Eye (tissue), 1 donor: ENCODE measurements at places on chromosomes 12 and 14.

DNA sequence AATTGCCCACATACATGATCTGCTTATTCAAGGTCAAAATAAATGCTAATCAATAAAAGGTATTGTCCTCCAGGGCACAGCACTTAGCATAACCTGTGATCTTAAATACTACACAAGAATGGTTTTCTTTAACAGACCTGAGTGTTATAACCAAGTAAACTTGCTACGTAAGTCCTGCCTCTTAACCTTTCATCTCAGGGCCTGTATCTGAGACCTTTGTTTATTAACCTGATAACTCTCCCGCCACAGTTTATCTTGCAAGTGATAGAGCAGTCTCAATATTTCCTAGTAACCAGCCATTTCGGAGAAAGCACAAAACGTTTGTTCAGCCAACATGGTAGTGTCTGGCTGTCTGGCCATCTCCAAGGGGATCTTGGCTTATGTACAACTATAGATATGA, 88.4 kb downstream of the DUSP6 start:
- no peak for DNase-seq

GRCh38 chr12:5188472-5188871, 144.8 kb downstream of the KCNA5 start:
- DNase-seq, result no peak

- peak; percentile 22 for DNase-seq
Observed at GRCh38 chr14:52363041-52363704, 49.1 kb downstream of the PTGER2 start.

- DNase-seq, result peak; percentile 87
Observed at GRCh38 chr14:104460791-104461651, 118.5 kb upstream of the C14orf180 start.

DNA sequence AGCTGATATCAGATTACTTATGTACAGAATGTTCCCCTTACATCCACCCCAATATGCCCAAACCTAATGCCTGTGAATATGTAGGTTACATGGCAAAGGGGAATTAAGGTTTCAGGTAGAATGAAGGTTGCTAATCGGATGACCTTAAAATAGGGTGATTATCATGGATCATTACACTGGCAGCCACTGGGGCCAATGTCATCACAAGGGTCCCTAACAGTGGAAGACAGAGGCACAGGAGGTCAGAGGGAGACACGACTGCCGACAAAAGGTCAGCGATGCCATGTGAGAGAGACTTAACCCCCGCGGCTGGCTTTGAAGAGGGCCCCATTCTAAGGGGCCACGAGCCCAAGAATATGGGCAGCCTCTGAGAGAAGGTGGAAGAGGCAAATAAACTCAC, 106.8 kb upstream of the EVL start:
- DNase-seq, result no peak

GRCh38 chr12:127690161-127690560, 576.8 kb upstream of the TMEM132C start:
- DNase-seq, result no peak

DNA sequence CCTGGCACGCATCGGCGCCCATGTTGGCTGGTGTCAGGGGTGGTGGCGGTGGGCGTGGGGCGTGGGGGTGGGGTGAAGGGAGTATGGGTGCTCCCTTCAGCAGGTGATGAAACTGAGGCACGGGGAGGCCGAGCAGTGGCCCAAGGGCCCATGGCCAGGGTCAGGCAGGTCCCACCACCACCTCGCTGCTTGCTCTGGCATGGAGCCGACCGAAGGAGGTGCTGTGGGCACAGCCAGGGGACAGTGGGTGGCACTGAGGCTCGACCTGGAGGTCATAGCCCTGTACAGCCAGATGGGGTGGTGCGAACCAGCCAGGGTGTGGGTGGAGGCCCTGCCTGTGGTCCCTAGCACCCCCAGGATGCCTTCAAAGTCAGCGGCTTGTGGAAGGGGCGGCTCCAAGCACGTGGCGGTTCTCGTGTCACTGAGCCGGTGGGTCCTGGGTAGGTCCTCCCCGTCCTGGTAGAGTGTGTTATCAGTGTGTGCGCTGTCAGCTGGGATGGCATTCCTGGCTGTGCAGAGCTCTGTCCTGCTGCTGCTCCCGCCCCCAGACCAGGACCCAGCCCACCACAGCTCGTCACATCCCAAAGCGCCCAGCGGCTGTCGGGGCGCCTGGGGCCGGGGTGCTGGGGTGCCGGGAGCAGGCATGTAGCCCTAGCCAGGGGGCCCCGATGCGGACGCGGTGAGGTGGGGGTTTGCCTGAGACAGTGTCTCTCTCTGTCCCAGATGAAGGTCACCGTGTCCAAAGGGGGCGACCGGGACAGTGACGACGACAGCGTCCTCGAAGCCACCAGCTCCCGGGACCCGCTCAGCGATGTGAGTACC, 35.3 kb downstream of the FBRSL1 start:
- no peak for DNase-seq

DNA sequence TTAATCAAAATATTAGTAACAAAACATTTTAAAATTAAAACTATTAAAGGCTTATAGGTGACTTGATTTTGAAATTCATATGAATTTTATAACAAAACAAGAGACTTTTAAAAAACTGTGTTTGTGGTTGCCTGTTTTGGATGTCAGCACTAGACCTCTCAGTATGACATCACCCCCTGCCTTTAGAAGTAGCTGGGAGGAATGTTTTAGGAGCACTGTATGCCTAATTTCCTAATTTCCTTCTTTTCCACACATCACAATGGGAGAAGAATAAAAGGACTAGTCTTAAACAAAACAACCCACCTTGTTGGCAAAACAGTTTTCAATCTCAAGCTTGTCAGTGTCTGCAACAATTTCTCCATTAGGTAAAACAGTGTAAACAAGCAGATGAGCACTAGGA, 48.1 kb upstream of the PZP start:
- no peak for DNase-seq

GRCh38 chr12:107903341-107904061, 129.0 kb downstream of the ASCL4 start:
- DNase-seq, result peak; percentile 59

DNA sequence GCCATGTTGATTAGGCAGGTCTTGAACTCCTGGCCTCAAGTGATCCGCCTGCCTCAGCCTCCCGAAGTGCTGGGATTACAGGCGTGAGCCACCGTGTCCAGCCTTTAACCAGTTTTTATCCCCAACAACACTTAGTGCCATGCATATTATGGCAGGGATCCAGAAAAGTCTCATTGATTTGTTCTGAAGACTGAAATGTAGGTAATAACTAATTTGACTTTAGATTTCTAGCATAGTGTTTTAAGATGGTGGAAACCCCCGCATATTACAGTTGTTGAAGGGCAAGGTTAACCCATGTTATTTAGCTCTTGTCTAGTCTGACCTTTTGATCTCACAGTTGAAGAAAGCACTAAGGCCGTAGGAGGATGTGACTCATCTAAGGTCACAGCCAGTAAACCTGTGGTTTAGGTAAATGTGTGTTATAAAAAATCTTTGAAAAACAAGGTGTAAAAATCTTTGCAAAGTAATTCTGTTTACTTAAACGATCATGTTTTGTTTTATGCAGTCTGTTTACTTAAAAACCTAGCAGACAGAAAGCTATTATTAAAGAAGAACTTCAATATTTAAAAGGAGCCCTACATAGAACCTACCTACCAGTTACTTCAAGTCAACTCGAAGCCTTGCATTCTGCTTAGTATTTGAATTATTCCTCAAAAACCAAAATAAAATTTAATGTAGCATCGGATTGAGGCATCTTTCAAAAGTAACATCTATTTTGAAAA, 24.8 kb downstream of the BICDL1 start:
- DNase-seq, result no peak

- DNase-seq, result peak; percentile 75
Observed at GRCh38 chr14:61475316-61475715, 153.9 kb downstream of the PRKCH start.
